ENCODE measurements at places on chromosomes 2 and 18. TPM values are rescaled to one million over a fixed set of nuclear protein-coding genes. Genes with fewer than 3 reads are reported as not detected.

Gene ITPRID2
- 28.9 TPM for total RNA-seq

Gene GPR55
- 3.1 TPM for total RNA-seq

DNA sequence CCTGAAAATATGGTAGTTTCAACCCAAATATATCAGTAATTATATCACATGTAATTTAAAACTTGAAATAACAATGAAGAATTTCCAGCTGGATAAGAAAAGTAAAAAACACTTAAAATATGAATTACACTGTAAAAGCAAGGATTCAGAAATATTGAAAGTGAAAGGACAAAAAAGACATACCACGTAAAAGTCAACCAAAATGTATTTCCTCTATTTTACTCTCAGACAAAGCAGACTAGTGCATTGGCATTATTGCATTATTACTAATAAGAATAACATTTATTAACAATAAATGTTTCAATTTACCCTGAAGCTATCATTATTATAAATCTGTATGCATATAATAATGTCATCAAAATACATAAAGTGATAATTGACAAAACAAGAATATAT lies 445.1 kb upstream of the TRIB2 start:
- no peak for DNase-seq
- H3K36me3 ChIP-seq = no peaks in the 10 kb centered on the region
- H3K4me3 ChIP-seq = no peak overlapping the region
- H3K27ac ChIP-seq = no peak overlapping the region

GRCh38 chr18:2917259-2918047 lies 70.6 kb downstream of the EMILIN2 start:
- H3K27me3 ChIP-seq = no peaks in the 10 kb centered on the region
- no peak overlapping the region for H3K4me3 ChIP-seq
- peak; percentile 29 for DNase-seq
- H3K4me1 ChIP-seq = no peaks in the 10 kb centered on the region
- H3K36me3 ChIP-seq = peaks cover 54% of the 10 kb centered on the region

Gene IL18R1
- total RNA-seq = 1.5 TPM

DNA sequence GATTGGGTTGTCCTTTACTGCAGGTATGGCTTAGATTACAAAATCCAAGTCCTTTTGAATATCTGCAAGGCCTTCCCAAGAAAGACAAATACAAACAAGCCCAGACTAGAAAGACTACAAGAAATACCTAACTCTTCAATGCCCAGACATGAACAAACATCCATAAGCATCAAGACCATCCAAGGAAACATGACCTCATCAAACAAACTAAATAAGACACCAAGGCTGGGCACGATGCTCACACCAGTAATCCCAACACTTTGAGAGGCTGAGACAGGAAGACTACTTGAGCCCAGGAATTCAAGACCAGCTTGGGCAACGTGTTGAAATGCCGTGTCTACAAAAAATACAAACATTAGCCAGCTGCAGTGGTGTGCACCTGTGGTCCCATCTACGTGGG lies 31.7 kb downstream of the MAP4K3 start:
- H3K27me3 ChIP-seq = no peaks in the 10 kb centered on the region
- no peak overlapping the region for H3K4me3 ChIP-seq
- H3K4me1 ChIP-seq = no peaks in the 10 kb centered on the region
- DNase-seq = no peak

GRCh38 chr2:60715561-60715960 lies 40.5 kb upstream of the PAPOLG start:
- no peaks in the 10 kb centered on the region for H3K36me3 ChIP-seq
- no peak overlapping the region for H3K4me3 ChIP-seq
- DNase-seq = peak; percentile 5

Gene PDCD1
- total RNA-seq = 0.17 TPM

DNA sequence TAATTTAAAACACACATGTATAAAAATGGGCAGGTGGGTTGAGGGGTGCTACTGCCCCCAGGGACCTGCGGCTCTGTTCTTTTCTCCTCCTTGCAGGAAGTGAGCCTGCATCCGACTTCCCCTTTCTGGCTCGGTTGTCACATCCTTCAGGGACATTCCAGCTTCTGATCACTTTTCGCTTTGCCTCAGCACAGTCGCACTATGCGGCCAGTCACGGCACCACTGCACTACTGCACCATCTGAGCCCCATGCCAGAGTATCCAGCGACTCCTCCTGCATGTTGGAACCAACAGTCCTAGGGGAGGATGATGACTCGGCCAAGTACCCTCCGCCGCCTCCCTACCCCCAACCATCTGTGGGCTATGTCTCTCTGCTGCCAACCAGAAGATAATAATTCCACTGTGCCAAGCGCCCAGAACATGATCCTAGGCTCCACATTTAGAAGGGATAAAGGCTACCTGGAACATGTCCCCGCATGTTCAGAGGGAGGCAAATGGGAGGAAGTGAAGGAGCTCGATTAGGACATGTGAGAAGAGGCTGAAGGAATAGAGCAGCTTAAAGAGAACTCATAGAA lies 17.6 kb downstream of the CDC42EP3 start:
- H3K27me3 ChIP-seq = no peaks in the 10 kb centered on the region
- H3K36me3 ChIP-seq = peaks cover 66% of the 10 kb centered on the region
- peaks cover 45% of the 10 kb centered on the region for H3K4me1 ChIP-seq
- no peak overlapping the region for H3K4me3 ChIP-seq
- no peak for DNase-seq

DNA sequence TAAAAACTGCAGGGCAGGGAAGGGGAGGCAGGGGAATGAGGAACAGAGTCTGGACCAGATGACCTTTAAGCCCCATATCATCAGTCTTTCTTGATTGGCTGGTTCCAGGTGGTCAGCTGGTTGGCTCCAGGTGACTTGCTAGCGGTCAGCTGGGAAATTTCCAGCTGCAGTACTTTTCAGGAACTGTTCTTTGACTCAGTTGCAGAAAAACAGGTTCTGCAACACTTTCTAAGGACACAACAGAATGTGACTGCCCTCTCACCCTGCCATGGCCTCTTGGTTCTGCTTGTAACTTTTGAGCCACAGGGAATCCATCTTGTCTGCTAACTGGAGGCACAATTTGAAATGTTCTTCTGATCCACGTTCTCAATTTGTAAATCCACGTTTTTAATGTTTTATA lies 278.3 kb upstream of the LRATD1 start:
- no peak for DNase-seq
- no peaks in the 10 kb centered on the region for H3K36me3 ChIP-seq
- H3K4me3 ChIP-seq = no peak overlapping the region
- no peaks in the 10 kb centered on the region for H3K27me3 ChIP-seq
- no peaks in the 10 kb centered on the region for H3K4me1 ChIP-seq
- no peak overlapping the region for H3K27ac ChIP-seq

- no peaks in the 10 kb centered on the region for H3K36me3 ChIP-seq
- no peak overlapping the region for H3K27ac ChIP-seq
- H3K27me3 ChIP-seq = no peaks in the 10 kb centered on the region
- H3K4me1 ChIP-seq = peaks cover 2% of the 10 kb centered on the region
- H3K4me3 ChIP-seq = no peak overlapping the region
- no peak for DNase-seq
Observed at GRCh38 chr2:205352593-205352992, 329.7 kb upstream of the NRP2 start.

Gene RND3
- total RNA-seq = 8.4 TPM

GRCh38 chr2:75317316-75317715 lies 118.0 kb upstream of the TACR1 start:
- no peaks in the 10 kb centered on the region for H3K36me3 ChIP-seq
- no peak overlapping the region for H3K4me3 ChIP-seq
- H3K27me3 ChIP-seq = no peaks in the 10 kb centered on the region
- no peak overlapping the region for H3K27ac ChIP-seq
- no peaks in the 10 kb centered on the region for H3K4me1 ChIP-seq
- DNase-seq = no peak

DNA sequence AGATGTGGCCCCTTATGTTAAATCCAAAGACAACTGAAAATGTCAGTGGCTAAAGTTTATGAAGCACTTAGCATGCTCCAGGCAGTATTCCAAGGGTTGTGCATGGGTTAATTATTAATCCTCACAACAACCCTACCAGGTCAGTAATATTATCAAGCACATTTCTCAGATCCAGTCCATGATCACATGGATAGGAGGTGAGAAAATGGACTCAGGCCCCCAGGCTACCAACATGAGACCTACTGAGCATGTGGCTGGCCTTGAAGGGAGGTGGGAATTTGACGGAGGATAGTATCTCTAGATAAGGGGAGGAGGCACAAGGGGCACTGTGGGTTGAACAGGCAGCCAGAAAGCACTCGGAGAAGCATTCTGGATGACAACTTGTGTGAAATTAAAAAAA lies 412.0 kb downstream of the MEIS1 start:
- H3K4me3 ChIP-seq = no peak overlapping the region
- no peaks in the 10 kb centered on the region for H3K27me3 ChIP-seq
- no peak for DNase-seq
- H3K27ac ChIP-seq = no peak overlapping the region
- H3K4me1 ChIP-seq = no peaks in the 10 kb centered on the region

Gene CHRNG
- total RNA-seq = not detected

Gene CPLX4
- not detected for total RNA-seq

GRCh38 chr2:106781196-106781595 lies 104.8 kb downstream of the ST6GAL2 start:
- H3K36me3 ChIP-seq = no peaks in the 10 kb centered on the region
- no peak for DNase-seq
- H3K27me3 ChIP-seq = no peaks in the 10 kb centered on the region
- no peak overlapping the region for H3K4me3 ChIP-seq
- peaks cover 9% of the 10 kb centered on the region for H3K4me1 ChIP-seq
- no peak overlapping the region for H3K27ac ChIP-seq

Gene ALPG
- total RNA-seq = not detected

Gene DLGAP1
- total RNA-seq = 21.5 TPM

- no peak overlapping the region for H3K4me3 ChIP-seq
- H3K4me1 ChIP-seq = no peaks in the 10 kb centered on the region
- H3K27me3 ChIP-seq = no peaks in the 10 kb centered on the region
Observed at GRCh38 chr2:73418343-73418742, 32.7 kb downstream of the ALMS1 start.

GRCh38 chr18:36568487-36568886 lies 260.3 kb downstream of the TPGS2 start:
- peaks cover 7% of the 10 kb centered on the region for H3K4me1 ChIP-seq
- no peak overlapping the region for H3K27ac ChIP-seq
- H3K4me3 ChIP-seq = no peak overlapping the region
- no peaks in the 10 kb centered on the region for H3K27me3 ChIP-seq
- H3K36me3 ChIP-seq = no peaks in the 10 kb centered on the region

Gene ABCG5
- not detected for total RNA-seq

Gene STON1
- total RNA-seq = 15.0 TPM

Gene TFPI
- 26.5 TPM for total RNA-seq

DNA sequence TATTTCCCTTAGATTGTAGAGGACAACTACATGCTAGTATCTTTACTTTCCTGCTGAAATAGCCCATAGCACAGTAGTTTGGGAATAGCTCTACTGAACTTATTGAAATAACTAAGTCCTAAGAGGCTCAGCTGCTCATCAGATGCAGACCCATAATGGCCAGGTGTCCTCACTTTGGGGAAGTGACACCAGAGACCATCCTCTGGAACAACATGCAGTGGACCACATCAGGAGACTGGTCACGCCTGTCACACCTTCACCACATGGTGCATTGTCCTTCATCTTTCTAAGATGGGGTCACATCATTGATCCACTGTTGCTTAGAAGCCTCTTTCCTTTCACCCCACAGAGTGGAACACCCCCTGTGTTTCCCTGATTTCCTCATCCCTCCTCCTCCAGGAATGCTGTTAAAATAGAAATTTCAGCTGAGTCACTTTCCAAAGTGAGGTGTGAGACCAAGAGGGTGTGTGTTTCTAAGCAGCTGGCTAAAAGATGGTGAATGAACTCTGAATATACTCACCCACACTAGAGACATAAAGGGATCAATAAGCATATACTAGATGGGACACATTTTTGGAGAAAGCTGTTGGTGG lies 215.2 kb upstream of the LRRTM1 start:
- no peak overlapping the region for H3K4me3 ChIP-seq
- no peak for DNase-seq
- H3K27me3 ChIP-seq = no peaks in the 10 kb centered on the region
- no peaks in the 10 kb centered on the region for H3K4me1 ChIP-seq
- H3K27ac ChIP-seq = no peak overlapping the region
- no peaks in the 10 kb centered on the region for H3K36me3 ChIP-seq

DNA sequence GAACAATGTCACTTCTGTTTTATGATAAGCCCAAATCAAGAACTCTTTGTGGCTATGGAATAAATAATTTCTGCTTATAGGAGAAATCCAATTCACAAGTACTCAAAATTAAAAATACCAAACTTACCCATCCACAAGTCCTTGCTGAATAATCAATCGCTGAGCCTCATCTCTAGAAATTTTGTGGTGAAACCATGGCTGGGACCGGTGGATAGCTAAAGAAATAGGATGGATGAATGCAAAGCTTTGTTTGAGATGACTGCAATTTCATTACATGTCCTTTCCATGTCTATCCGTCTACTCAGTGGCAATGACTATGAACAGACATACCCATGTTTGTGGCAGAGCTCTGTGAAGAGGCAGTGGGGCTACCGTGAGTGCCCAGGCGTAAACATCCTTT lies 124.4 kb downstream of the GRB14 start:
- H3K4me1 ChIP-seq = no peaks in the 10 kb centered on the region
- H3K27ac ChIP-seq = no peak overlapping the region
- H3K27me3 ChIP-seq = no peaks in the 10 kb centered on the region
- H3K36me3 ChIP-seq = no peaks in the 10 kb centered on the region

GRCh38 chr2:74391209-74391579 lies 11.1 kb upstream of the DCTN1 start:
- H3K27ac ChIP-seq = no peak overlapping the region
- H3K4me1 ChIP-seq = no peaks in the 10 kb centered on the region
- peaks cover 10% of the 10 kb centered on the region for H3K36me3 ChIP-seq
- no peaks in the 10 kb centered on the region for H3K27me3 ChIP-seq
- DNase-seq = no peak

DNA sequence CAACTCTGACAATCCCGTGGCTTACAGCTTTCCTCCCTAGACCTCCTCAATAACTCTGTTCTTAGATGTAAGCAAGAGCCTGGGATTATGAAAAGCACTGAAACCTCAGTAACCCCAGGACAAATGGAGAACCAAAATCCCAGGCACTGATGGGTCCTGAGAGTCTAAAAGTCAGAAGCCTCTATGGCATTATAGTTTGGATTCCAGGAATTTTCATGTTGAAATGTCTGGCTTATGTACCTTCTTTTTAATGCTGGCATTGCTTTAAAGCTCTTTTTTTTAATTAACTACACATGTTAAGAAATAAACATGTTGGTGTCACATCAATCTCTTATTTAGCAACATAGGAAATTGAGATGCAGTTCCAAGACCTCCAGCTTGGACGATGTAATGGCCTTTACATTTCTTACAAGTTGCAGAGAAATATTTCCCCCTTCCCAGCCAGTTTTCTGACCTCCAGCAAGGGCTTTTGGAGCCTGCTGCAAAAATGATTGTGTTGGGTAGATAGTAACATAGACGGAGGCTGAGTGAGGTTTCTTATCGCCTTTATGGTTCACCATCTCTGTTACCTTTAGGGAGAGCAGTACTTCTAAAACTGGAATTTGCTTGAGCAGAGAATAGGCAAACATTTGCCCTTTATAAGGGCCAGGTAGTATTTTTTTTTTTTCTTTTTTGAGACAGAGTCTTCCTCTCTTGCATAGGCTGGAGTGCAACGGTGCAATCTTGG lies 84.8 kb upstream of the RASGRP3 start:
- H3K36me3 ChIP-seq = no peaks in the 10 kb centered on the region
- no peak overlapping the region for H3K4me3 ChIP-seq
- no peaks in the 10 kb centered on the region for H3K27me3 ChIP-seq
- H3K4me1 ChIP-seq = no peaks in the 10 kb centered on the region
- H3K27ac ChIP-seq = no peak overlapping the region

All from endodermal cell (in vitro differentiated cells).